ENCODE measurements at places on chromosomes 2 and 18.

- no peak for DNase-seq
Observed at GRCh38 chr2:202529389-202529788, 105.4 kb upstream of the FAM117B start.

DNA sequence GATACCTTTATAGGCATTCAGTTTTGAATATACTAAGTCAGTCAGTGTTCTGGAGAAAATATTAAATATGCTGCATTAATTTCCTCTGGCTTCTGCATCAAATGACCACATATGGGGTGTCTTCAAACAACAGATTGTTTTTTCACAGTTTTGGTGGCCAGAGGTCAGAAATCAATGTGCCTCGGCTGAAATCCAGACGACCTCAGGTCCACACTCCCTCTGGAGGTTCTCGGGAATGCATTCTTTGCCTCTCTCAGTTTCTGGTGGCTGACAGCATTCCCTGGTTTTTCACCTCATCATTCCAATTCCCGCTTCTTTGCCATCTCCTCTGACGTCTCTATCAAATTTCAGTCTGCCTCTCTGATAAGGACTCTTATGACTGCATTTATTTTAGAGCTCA, 142.3 kb downstream of the ZNF407 start:
- no peak for DNase-seq

GRCh38 chr2:26088038-26088643, 54.3 kb downstream of the RAB10 start:
- DNase-seq: no peak

- DNase-seq: no peak
Observed at GRCh38 chr2:17326717-17327116, 191.5 kb downstream of the RAD51AP2 start.

- DNase-seq: no peak
Observed at GRCh38 chr2:28155627-28156026, 237.0 kb upstream of the FOSL2 start.

GRCh38 chr2:29401994-29402393, 286.8 kb downstream of the CLIP4 start:
- DNase-seq: no peak

DNA sequence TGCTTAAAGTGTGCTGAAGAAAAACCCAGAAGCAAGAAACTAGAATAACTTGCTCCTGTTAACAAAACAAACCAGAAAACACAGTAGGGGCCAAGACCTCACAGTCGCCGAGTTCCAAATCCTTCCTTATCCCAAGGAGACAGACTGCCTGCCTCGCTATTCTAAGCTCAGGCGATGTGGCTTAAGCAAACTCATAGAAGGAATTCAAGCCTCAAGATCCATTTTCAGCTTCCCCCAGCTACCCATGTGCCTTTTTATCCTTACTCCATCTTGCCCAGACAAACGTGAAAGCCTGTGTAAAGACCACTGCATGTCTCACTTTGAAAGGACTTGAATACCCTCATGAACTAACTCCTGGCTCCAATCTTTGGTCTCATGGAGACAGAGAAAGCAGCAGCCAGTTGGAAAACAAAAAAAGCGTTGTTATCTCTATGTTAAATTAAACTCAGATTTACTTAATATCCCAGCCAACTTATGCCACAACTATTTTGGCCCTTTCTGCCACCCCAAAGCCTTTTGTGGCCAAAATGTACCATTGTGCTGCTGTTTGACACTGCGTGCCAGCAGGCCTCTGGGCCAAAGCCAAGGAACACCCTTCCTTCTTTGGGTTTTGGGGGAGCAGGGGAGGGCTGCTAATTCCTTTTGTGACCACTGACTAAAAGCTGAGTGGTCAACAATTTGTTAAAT, 123.2 kb upstream of the FZD5 start:
- DNase-seq: no peak

GRCh38 chr2:33139949-33140348, 193.2 kb downstream of the LTBP1 start:
- DNase-seq: no peak

DNA sequence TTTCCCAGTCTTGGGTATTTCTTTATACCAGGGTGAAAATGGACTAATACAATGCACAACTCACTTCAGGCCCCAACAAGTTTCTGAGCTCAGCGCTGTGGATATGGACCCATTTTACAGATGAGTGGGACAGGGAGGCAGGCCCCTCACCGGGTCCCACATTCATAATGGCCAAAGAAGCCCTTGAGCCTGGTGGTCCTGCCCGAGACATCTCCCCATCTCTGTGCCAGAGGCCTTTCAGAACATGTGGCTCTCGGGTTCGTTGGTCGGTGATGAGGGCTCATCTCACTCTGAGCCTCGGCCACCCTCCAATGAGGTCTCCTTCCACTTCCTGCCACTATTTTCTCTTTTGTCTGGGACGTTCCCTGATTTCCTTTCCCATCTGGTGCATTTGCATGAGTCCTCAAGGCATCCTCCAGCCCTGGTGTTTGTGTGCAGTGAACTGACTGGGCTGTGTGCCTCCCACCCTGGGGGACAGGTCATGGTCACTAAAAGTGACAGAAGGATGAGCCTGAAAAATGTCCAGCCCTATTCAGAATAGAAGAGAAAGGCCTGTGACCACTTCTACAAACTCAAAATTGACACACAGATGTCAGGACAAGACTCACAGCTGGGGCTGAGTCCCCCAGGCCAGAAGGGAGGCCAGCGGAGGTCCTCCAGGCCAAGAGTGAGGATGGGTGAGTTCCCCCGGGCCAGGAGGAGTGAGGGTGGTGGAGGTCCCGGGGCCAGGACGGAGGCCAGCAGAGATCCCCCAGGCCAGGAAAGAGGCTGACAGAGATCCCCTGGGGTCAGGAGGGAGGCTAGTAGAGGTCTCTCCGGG, 134.5 kb downstream of the PTGR3 start:
- peak; percentile 80 for DNase-seq

GRCh38 chr2:207619764-207620203, 5.4 kb downstream of the METTL21A start:
- no peak for DNase-seq

DNA sequence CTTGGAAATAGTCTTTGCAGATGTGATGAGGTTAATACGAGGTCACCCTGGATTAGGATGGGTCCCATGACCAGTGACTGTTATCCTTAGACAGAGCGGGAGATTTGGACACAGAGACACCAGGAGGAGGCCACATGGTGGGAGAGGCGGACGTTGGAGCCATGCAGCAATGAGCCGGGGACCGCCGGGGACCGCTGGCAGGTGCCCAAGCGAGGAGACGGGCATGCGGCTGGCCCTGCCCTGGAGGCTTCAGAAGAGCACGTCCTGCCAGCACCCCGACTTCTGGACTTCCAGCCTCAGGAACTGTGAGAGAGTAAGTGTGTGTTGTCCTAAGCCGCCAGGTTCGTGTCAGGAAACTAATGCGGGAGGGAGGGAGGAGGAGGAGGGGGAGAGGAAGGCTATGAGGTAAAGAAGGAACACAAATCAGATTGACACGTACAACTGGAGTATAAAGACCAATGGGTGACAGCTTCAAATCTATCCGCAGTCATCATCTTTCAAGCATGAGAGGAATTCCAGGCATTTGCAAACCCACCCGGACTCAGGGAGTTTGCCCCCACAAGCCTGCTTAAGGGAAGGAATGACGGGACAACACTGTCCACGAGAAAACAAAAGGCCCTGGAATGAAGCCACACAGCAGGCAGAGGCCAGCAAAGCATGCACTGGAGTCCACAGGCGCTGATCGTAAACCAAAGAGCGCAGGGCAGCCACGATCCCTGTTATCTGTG, 11.6 kb upstream of the BOK start:
- DNase-seq: no peak

- DNase-seq: no peak
Observed at GRCh38 chr18:54856105-54856646, 27.9 kb downstream of the RAB27B start.

- no peak for DNase-seq
Observed at GRCh38 chr2:80092474-80092873, 212.1 kb downstream of the LRRTM1 start.

DNA sequence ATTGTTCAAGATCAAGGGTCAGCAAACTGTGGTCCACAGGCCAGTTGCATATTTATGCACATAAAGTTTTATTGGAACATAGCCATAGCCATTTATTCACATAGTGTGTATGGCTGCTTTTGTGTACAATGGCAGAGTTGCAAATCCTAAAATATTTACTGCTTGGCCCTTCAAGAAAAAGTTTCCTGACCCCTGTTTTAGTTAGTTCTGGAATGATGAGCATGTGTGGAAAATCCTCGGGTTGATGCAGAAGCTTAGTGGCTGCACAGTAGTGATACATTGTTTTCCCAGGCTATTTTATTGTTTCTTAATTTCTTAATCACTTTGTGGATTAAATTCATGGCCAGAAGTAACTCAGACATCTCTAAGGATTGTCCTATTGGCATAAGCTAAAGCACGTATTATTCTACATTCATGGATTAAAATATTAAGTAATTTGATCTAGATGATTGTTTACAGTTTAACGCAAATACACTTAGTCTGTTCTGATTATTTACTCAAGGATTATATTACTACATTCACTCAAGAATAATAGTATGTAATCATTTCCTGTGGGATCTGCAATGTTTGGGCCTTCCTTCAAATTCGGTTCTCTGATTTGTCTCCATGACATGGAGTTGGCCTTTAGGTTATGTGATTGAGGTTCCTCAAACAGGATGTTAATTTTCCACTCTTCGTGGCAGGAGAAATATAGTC, 165.5 kb downstream of the TMEM247 start:
- DNase-seq: no peak

DNA sequence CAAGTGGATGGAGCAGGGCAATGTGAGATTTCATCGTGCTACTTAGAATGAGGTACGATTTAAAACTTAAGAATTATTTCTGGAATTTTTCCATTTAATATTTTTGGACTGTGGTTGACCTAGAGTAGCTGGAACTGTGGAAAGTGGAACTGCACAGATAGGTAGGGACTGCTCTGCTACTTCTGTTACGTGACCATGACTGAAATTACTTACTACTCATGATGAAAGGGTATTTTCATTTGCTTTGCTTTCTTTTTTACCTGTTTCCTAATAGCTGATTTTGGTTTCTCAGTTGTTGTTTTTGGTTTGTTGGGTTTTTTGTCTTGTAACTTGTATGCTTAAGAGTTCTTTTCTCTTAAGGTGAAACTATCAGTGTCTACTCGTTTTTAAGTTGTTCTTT, 11.4 kb downstream of the UBE2E3 start:
- no peak for DNase-seq

All from lower leg skin (tissue), 4 donors.